ENCODE measurements at places on chromosomes 7 and 10.
A peak's percentile ranks its signal among the peaks of the same experiment; 100 is the strongest.

DNA sequence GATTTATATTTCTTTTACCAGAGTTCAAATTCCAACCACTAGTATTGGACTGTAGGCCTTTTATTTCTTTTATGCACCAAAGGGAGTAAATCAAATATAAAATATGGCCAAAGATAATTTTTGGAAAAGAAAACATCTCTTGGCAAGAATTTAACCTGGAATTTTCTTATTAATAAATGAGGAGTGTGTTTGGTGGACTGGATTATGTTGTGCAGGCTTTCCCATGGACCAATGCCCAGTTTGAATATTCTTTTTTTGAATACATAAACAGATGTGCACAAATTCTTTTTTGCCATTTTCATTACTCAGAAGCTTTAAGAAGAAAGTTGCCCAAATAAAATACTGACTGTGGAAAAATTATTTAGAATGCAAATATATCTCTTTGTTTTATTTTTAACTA, 22.1 kb upstream of the PRKG1 start:
- DNase-seq, result peak; percentile 67

DNA sequence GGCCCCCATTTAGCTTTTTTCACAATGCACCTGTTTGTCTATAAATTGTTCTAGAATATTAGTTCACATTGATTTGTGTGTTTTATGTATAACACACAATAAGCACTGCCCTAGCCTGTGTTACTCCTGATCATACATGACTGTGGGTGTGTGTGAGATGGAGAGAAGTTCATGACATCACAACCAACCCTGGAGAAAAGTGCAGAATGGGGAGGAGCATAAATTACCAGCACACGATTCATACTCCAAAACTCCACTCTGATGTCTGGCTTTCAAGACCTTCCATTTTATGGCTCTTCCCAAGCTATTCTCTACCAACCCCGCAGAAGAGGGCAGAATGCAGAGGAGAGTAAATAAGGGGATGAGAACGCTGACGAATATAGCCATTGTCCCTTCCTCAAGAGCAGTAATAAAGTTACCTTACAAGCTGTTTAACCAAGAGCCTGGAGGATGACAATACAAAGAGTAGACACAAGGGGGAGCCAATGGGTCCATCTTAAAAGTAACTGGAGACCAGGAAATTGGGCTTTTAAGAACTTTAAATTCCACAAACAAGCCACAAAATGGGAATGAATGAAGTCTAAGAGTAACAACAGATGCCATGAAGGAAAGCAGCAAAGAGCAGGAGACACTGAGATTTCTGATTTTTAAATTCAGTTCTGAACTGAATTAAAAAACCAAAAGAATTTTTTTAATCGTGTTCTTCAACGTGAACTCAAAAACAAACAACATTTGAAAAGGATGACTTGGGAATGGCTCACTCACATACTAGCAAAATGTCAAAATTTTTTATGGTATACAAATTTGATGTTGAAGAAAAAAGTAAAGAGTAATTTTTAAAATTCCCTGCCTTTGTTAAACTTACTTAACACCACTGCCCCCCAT, 159.6 kb downstream of the PARD3 start:
- DNase-seq, result peak; percentile 86

- no peak for DNase-seq
Measured at GRCh38 chr10:248307-248706, 113.1 kb downstream of the ZMYND11 start.

DNA sequence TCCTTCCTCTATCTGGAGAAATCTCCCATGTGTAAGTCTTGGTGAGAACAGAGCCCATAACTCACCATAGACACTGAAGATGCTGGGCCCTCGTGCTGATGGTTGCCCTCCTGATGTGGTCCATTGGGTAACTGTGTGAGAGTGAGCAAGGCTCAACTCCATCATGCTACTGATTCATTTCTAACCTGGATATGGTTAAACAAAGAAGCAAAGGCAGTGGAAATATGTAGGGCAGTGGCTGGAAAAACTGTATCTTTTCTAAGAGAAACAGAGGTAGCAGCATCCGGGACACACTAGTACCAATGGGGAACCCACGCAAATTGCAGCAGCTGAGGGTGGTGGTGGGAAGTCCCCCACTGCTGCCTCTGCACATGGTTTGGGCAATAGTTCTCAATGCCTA, 221.7 kb downstream of the KLF6 start:
- no peak for DNase-seq

DNA sequence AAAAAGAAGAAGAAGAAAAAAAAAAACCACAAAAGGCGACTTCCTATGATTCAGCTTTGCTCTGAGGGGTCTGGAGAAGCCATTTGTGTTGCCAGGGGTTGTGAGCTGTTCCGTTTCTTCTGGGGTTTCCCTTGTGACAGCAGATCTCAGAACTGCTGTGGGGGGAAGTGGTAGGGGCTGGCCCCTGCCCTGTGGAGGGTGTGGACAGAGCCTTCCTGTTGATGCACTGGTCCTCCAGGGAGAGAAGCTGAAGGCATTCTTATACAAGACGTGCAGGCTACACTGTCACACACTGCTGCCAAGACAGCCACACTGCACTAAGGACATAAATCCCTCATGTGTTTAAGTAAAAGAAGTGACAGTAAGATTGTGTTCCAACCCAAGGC, 17.3 kb upstream of the CSGALNACT2 start:
- DNase-seq, result no peak

DNA sequence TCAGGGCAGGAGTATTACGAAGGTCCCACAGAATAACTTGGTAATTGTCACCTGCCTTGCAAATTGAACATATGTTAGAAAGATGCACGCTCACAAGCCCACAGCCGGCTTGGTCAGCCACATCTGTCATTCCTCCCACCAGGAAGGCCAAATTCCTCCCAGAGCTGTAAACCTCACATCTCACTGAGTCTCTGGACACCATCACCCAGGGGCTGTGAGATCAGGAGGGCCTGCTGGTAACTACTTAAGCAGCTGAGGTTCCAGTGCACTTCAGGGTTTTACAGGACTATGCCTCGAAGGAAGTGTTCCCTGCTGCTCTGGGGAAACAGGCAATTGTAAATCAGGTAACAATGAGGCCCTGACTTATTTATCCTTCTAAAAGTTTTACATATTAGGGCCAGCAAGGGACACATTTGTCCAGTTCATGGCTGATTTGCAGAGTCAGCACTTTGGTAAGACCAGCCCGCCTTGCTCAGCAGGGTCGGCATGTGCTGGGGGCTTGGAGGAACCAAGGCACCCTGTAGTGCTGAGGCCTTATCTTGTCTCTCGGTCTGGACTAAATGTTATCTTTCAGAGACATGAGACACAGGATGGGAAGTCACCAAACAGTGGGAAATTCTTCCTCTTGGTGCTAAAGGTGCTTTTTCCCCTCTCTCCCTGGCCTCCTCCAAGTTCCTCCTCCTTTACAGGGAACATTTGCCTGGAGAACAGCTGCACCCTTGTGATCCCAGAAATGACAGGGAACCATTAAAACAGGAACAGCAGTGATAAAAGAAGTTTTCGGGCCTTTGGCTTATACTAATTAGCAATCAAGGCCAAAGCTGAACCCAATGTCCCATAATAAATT, 34.3 kb downstream of the PYROXD2 start:
- DNase-seq, result no peak

- DNase-seq, result no peak
Measured at GRCh38 chr7:33486633-33487032, 357.3 kb downstream of the BBS9 start.

GRCh38 chr10:76111986-76112825, 680.8 kb downstream of the LRMDA start:
- DNase-seq, result no peak

- DNase-seq, result peak; percentile 24
Measured at GRCh38 chr7:106071999-106072714, 40.0 kb downstream of the SYPL1 start.

GRCh38 chr7:96530786-96531185, 178.9 kb downstream of the SEM1 start:
- no peak for DNase-seq

DNA sequence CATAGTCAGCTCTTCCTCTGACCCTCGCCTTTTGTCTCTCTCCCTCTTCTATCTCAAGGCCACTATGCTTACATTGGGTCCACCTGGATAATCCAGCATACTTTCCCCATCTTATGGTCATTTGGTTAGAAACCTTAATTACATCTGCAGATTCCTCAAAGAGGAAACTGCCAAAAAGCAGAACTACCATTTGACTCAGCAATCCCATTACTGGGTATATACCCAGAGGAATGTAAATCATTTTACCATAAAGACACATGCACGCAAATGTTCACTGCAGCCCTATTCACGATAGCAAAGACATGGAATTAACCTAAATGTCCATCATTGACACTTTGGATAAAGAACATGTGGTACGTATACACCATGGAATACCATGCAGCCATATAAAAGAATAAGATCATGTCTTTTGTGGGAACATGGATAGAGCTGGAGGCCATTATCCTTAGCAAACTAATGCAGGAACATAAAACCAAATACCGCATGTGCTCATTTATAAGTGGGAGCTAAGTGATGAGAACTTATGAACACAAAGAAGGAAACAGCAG, 114.8 kb upstream of the NPY start:
- DNase-seq, result no peak

GRCh38 chr7:38428041-38428440, 154.6 kb upstream of the TARP start:
- peak; percentile 61 for DNase-seq

GRCh38 chr10:122646511-122647382, 52.9 kb downstream of the C10orf120 start:
- no peak for DNase-seq

- peak; percentile 2 for DNase-seq
Measured at GRCh38 chr7:27329909-27330308, 87.3 kb downstream of the EVX1 start.

DNA sequence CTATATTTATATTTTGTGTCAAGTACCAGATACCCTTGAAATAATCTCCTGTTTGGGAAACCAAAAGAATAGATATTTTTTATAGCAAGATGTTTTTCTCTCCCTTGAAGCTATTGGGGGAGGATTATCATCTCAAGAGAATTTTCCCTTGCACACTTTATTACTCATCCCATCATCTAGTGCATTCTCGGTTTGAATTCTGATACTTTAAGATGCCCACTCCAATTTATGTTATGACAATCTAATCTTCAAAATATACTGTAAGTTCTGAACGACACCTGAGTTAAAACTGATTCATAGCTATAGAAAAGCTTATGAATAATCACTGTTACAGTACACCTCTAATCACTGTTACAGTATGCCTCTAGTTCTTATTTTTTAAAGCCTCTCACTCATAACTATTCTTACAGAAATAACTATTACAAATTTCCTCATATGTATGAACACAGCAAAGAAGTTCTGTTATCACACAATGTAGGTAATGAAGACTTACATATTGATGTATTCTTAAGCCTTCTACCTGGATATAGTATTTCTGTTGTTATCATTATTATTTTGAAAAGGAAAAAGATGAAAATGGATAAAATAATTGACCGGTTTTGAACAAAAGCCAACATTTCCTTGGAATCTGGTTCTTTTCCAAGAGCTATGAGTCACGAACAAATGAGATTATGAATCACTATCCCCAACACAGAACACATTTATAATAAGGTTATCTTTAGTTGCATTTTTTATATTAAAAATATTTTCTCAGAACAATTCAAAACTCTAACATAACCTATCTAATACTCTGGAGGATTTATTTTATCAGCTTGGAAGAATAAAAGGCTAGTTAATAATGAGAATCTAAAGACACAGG, 72.3 kb upstream of the FAM13C start:
- DNase-seq, result peak; percentile 58

- DNase-seq, result no peak
Measured at GRCh38 chr10:14742382-14742781, 32.3 kb downstream of the FAM107B start.

DNA sequence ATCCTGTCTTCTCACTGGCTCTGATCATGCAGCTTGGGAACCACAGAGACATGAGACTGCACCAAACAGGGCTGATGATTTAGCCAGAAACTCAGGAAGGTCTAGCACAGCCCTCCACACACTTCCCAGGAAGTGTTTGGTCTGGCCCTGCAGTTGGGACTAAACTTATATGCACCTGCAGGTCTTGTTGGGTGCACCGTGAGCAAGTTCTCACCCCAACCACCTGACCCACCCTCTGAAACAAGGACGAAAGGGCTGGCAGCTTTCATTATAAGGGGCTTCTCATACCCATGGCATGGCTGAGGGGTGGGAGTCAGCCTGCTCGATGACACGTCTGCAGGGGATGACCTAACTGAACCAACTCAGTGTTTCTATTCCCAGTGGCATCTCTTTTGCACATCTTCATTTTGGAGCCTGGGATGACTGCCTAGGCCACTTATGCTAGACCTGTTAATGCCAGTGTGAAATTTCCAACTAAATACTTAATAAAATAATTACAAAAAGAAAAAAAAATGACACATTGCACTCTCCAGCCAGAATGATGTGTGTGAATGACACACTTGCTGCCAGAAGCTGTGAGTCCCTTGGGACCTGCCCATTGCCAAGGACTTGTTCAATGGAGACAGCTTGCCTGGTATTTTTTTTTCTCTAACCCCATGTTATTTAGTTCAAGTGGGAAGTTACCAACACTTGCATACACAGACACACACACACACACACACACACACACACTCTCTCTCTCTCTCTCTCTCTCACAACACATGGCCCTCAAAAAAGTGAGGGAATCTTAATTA, 102.6 kb downstream of the NEURL1 start:
- DNase-seq, result no peak

DNA sequence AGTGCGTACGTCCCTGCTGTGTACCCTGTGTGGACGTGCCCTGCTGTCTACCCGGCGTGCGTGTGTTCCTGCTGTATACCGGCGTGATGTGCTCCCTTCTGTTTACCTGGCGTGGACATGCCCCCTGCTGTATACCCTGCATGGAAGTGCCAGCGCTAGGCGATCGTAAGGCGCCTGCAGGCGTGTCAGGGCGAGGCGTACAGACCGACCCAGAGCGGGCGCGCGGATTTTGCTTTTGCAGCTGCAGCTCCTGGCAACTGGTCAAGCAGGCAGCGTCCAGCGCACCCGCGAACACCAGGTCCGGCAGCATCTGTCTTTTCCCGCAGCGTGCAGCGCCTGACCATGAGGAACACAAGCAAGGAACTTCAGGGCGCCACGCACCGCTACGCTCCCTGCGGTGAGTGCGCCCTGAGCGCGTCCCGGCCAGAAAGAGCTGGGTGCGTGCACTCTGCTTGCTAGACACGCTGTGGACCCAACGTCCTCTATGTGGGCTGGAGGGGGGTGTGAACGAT, 680 bp downstream of the C7orf57 start:
- DNase-seq, result peak; percentile 21

GRCh38 chr10:63887023-63887589, 365.9 kb downstream of the REEP3 start:
- no peak for DNase-seq

- no peak for DNase-seq
Measured at GRCh38 chr7:148912758-148913541, 28.9 kb upstream of the EZH2 start.

GRCh38 chr7:21915140-21915539, 30.6 kb downstream of the CDCA7L start:
- no peak for DNase-seq

- no peak for DNase-seq
Measured at GRCh38 chr7:51847461-51848134, 531.0 kb upstream of the COBL start.

DNA sequence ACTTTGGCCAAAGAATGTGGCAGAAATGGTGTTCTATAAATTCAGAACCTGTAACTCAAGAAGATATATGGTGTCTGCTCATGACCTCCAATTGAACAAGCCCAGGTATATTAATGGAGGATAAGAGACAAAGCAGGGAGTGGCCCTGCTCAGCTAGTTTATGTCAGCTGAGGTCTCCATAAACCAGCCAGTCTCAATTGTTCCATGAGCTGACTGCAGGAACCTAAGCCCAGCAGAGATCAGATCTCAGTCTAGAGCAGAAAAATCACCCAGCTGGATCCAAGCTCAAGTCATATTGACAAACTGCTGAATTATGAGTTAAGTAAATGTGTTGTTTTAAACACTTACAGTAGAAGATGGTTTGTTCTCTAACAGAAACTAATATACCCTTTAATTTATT, 105.5 kb upstream of the SGCE start:
- no peak for DNase-seq

Data from fibroblast of the aortic adventitia (primary cell).